ENCODE measurements at places on chromosomes 3 and 15.

- DNase-seq = no peak
Observed at GRCh38 chr3:173770011-173770410, 372.5 kb downstream of the NLGN1 start.

- DNase-seq = no peak
Observed at GRCh38 chr3:18544146-18544545, 119.0 kb upstream of the SATB1 start.

- no peak for DNase-seq
Observed at GRCh38 chr3:32684029-32684799, 774 bp upstream of the CNOT10 start.

- DNase-seq = peak; percentile 28
Observed at GRCh38 chr3:49785565-49786356, 581 bp downstream of the IP6K1 start.

DNA sequence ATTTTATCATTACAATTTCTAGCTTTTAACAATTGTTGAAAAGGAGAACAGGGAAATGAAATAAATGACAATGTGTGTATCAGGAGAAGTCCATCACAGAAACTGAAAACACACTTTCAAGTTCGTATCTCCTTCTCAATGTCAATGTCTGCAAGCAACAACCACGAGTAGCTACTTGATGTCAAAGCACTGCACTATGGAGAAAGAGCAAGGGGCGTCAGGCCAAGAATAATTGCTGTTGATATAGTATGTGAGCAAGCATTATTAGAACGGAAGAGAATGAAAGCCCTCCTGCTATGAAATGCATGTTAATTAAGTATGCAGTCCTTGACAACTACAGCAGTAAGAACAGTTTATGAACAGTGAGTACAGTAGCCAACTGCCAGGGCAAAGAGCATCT, 1250.1 kb downstream of the ZPLD1 start:
- no peak for DNase-seq

- DNase-seq = no peak
Observed at GRCh38 chr3:118943597-118943996, 91.0 kb downstream of the IGSF11 start.

DNA sequence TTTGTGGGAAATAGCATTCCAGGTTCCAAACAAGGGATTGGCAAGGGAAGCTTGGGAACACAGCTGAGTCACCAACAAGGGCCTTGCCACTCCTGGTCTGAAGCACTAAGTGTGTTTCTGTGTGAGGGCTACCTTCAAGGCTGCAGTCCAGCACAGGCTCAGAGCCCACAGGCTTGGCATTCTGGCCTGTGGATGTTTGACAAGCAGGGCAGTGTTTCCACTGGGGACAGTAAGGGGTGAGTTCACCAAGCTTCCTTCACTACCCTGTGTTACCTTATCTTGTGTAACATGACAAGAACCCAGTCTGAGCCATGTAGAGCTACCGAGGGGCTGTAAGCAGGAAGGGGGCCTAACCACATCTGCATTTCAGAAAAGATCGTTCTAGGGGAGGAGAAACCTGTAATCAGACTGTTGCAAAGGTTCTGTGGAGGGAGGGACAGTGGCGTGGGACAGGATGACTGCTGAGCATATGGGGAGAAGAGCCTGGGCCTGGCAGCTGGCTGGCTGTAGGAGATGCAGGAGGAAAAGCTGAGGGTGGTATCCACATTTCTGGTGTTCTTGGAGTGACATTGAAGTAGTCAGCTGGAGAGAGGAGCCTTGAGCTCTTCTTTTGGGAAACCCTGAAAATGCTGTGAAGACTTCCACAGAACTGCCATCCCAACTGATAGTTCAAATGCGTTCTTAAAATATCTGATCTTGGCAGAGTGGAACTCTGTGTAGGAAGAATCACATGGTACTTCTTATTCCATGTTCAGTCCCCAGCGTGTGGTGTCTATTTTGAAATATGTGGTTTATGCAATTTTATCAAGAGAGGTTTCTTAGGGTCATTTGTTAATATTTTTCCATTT, 61.3 kb downstream of the CTDSPL start:
- DNase-seq = no peak

DNA sequence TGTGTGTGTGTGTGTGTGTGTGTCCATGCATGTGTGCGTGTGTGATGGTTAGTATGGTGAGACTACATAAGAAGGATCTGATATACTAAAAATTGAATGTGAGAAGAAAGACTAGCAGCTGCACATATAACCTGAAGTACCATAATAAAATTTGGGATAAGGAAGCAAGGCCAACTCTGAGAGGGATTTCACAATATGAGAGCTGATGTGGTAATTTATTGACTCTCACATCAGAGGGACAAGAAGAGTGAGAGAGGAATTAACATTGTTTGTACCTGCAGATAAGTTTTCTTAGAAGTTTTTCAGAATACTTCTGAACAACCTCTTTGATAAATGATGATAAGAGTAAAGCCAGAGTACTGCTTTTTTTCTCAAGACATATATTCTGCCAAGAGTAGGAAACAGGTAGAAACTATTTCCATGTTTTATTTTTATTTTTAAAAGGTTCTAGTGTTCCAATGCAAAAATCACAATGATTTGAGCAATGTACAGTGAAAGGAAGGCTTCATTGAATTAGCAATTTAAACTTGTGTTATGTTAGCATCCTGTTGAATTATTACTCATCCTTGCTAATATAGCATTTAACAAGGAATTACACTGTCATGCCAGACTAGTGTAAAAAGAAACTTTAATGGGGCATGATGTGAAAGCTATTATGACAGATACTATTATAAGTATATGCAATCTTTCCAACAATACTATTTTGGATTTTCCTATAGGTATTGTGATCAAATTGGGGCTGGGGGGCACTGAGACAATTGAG, 415.5 kb upstream of the ARPP21 start:
- no peak for DNase-seq

GRCh38 chr15:86375733-86376280, 296.1 kb downstream of the AGBL1 start:
- DNase-seq = peak; percentile 38

DNA sequence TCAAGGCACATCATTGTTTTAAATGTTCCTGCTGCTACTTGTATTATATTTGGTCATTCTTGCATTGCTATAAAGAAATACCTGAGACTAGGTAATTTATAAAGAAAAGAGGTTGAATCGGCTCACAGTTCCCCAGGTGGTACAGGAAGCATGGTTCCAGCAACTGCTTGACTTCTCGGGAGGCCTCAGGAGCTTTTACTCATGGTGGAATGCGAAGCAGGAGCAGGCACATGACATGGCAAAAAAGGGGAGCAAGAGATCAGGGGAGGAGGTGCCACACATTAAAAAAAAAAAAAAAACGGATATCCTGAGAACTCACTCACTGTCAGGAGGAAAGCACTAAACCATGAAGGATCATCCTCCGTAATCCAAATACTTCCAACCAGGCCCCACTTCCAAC, 286.9 kb upstream of the PLSCR5 start:
- no peak for DNase-seq

- peak; percentile 93 for DNase-seq
Observed at GRCh38 chr15:71294911-71295602, 179.8 kb downstream of the THSD4 start.

DNA sequence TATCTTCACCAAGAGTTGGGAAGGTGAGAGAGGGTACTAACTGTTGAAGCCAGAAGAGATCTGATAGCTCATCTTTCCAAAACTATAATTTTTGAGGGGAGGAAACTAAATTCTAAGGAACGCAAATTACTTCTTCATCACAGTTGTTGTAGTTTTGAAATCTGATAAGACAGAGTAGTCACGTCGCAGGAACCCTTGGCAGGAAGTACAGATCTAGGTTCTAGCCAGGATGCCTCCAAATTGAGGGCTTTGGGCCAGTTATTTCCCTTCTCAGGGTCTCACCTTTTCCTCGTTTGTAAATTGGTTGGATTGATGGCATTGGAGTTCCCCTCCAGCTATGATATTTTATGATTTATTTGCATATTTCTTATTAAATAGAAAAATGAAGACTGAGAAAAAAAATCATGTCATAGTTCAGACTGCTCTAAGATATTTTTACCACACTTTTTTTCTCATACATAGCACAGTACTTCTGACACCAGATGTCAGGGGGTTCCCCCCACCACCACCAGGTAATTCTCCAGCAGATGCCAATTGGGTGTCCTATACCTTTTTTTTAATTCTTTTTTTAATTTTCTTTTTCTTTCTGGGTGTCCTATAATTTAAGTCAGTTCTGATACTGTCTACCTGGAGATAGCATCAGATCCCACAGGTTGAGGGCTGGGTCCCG, 32.3 kb upstream of the APH1B start:
- DNase-seq = no peak

GRCh38 chr3:54878145-54878544, 49.7 kb downstream of the LRTM1 start:
- no peak for DNase-seq

DNA sequence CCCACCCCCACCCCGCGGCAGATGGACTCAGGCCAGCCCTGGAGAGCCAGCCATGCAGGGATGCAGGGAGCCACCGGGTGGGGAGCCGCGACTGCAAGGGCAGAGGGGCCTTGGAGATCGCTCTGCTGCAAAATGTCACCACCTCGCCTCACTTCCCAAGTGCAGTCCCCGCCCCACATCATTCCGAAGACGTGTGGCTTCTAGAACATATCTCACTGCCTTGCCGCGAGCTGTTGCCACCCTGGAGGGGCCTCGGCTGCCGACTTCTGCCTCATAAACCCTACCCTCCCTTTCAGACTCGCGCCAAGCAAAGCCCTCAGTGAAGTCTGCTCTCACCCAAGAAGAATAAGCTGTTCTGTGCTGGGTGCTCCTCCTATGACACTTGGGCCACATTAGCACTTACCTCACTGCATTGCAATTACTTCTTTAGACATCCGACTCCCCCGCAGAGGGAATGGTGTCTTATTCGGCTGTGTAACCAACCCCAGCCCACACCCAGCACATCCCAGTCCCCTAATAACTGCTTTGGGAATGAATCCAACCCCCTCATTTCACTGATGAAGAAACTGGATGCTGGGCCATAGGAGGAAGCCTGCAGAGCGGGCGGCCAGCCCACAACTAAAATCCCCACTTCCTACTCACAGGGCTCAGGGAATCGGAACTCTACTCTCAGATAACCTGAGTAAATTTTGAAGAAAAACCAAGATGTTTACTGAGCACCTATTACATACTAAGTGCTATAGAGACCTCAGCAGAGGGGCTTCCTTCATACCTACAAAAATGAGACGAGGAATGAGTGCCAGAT, 8.6 kb downstream of the TLE3 start:
- no peak for DNase-seq

- no peak for DNase-seq
Observed at GRCh38 chr3:187789872-187790271, 44.6 kb upstream of the BCL6 start.

- DNase-seq = no peak
Observed at GRCh38 chr15:25947323-25948314, 84.5 kb upstream of the ATP10A start.

DNA sequence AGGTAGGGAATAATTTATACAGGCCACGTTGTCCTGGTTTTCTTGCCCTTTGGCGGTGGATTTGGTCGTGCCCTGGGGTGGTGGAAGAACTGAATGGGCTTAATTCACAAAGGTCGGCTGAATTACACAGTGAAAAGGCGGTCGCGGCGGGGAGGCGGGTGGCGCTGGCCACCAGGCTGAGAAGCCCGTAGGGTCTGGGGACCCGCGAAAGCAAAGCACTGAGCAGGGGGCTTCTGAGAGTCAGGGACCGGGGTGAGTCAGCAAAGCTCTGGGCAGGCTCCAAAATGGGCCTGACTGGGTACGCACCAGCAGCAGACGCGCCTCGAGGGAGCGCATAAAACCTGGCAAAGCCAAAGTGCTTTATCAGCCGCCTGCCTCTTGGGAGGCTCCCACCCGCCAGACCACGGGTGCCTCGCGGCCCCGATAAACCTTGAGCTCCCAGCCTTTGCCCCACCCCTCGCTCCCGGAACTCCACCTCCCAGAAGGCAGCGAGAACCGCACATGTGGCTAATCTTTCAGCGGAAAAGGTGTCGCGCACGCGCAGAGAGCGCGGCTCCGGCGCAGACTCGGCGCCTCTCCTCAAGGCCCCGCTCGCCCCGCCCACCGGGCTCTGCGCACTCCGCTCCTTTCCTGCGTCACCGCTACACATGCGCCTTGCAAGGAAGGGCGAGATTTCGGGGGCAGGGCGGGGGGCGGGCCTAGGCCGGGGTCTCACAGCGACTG, 377 bp upstream of the ABCF3 start:
- DNase-seq = peak; percentile 97

- DNase-seq = no peak
Observed at GRCh38 chr3:157626817-157627216, 123.6 kb upstream of the VEPH1 start.

DNA sequence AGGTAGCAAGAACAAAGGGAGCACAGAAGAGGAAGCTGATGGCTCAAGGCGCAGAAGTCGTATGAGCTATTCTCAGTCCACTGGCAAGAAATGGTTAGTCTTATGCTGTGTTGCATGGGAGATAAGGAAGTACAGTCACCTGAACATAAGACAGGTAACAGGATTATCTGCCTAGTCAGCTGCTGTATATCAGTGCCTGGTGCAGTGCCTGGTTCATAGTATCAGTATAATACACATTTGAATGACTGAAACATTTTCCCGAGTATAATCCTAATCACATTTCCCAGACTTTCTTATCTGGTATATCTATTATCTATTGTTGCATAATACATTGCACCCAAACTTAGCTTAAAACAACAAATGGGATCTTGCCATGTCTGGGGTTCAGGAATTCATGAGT, 302.5 kb downstream of the GABRG3 start:
- DNase-seq = no peak

GRCh38 chr15:85623315-85624049, 171.2 kb downstream of the KLHL25 start:
- DNase-seq = no peak

GRCh38 chr15:54884312-54884711, 312.4 kb downstream of the RSL24D1 start:
- DNase-seq = no peak

GRCh38 chr3:148366743-148367410, 330.8 kb upstream of the AGTR1 start:
- peak; percentile 17 for DNase-seq

DNA sequence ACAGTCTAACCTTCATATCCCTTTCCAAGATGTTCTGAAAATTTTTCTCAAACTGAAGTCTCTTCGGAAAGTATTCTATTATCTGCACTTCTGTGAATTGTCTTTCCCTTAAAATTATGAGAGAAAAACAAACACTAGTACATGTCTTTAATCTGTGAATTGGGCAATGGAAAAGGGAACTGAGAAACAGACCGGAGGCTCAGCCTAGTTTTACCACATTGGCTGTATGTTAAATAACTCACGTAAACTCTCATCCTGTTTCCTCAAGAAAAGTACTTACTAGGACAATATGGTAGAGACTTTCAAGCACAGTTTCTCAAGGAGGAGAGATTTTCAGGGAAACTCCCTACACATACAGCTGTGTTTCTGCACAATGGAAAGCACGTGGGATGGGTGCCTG, 982.2 kb upstream of the SEMA6D start:
- no peak for DNase-seq

GRCh38 chr3:74575857-74576256, 38.6 kb downstream of the CNTN3 start:
- no peak for DNase-seq

Measured in RWPE1 (cell line).